ENCODE measurements at places on chromosomes 3 and 15.

DNA sequence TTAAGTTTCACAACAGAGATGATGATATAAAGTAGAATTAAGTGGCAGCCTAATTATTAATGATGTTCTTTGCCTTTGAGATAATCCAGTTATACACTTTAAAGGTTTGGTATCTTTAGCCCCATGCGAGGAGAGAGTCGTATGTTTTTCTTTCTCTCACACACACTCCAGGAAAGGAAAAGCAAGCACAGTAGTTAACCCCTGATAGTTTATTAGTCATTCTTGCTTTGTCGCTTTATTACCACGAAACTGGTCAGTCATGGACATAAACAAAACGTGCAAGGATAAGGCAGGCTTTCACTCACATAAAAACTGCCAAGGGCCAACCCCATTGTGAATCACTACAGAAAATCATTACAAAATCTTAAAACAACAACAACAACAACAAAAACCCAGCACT lies 866.9 kb downstream of the FHIT start:
- DNase-seq, result no peak

GRCh38 chr15:64767203-64767602 lies 8.2 kb downstream of the RBPMS2 start:
- no peak for DNase-seq

- DNase-seq, result no peak
These were observed 23.1 kb downstream of the IFT122 start for GRCh38 chr3:129463094-129463493.

DNA sequence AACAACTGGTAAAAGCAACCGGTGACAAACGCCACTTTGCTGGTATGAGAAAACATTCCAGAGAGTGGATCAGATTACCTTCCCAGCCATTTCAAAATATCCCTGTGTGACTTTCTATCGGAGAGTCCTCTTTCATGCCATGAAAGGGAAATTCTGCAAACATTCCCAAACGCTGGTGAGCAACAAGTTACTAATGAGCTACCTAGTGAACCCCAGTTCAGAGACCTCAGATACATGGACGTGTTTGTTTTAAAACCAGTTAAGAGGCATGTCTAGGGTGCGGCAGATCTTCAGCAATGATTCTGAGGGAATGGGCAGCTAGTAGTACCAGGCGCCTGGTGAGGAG lies 418.2 kb upstream of the NR2F2 start:
- DNase-seq, result no peak

GRCh38 chr3:59641169-59641899 lies 591.5 kb upstream of the CFAP20DC start:
- peak; percentile 67 for DNase-seq

DNA sequence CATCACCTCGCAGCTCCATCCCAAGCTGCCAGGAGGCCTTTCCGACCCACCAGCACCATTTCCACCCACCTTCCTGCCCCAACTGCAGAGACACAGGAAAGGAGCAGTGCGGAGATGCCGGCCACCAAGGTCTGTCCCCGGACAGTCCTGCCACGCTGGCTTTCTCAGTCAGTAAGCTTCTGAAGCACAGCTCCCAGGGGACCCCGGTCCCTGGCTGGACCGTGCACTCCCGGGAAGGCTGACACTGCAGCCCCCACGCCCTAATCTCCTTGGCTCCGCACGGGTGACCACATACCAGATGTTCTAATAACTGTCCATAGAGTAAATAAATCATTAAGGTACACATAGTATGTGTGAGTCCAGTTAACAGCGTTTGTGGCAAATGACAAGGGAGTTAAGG lies 73.5 kb downstream of the VGLL4 start:
- DNase-seq, result no peak

DNA sequence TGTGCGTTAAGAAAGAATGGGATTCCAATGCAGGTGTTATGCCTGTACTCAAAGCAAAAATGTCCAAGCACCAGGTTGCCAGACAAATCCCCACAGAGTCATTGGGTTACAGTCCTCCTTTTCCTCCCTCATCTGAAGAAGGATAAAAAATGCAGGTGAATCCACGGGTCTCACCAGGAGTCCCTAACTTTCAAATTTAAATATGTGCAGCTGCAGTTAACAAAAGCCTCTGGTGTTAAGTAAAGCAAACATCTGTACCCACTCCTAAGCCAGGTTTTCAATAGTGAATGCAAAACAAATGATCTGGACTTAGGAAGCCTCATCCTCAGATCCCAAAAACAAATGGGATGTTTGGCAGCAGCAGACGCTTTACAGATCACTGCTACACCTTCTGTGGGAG lies 70.4 kb upstream of the SETMAR start:
- DNase-seq, result no peak

DNA sequence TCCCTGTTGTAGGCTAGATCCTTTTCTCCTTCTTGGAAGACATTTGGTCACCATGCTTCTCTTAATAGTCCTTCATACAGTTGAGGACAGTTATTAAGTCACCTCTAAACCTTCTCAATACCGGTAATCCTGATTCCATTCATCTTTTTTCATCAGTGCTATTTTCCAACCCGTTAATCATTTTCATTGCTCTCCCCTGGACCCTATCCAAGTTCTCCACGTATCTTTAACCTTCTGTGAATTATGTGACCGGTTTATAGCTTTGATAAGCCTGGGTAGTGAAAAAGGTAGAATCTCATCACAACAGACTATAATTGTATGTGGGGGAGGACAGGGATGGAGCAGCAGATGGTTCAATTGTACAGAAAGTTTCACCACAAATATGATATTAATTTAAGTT lies 168.5 kb downstream of the MECOM start:
- no peak for DNase-seq

DNA sequence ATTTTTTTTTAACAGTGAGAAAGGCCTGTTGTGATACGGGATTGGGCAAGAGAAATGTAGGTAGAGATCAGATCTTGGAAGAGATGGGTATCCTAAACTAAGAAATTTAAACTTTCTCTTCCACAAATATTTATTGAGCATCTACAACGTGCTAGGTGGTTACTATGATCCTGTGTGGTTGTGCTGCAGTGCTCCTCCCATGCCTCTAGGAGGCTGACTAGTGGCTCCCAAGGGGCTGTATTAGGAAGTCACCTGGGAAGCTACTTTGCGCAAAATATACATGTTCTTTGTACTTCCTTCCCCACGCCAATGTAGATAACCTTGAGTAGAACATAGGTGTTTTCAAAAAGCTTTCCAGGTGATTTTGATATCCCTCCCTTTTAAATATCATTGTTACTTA lies 27.2 kb downstream of the USP3 start:
- no peak for DNase-seq

- no peak for DNase-seq
These were observed 147.8 kb downstream of the SLCO3A1 start for GRCh38 chr15:92001307-92001706.

DNA sequence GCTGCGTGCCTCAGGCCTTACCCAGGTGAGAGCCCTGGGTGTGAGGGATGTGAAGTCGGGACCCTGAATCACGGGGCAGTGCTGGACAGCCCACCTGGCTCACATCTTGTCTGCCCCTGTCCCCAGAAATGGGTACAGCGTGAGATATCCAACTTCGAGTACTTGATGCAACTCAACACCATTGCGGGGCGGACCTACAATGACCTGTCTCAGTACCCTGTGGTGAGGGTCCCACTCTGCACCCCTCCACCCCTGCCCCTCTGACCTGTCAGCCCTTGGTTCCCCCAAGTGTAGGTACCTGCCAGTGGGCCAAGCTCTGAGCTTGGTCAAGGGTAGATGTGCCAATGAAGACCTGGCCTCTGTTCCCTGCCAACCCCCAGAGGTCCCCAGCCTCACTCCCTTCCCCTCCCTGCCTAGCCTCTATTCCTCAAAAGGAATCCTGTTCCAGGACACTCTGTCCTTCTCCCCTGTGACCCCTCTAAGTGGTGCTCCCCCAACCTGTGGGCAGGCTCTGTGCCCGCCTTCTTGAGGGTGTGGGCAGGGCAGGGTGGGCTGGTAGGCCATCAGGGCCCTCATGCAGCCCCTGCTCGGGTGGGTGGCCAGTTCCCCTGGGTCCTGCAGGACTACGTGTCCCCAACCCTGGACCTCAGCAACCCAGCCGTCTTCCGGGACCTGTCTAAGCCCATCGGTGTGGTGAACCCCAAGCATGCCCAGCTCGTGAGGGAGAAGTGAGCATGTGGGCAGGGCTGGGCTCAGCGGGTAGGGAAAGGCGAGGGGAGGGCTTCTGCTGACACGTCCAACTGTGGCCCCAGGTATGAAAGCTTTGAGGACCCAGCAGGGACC lies 25.1 kb downstream of the NBEAL2 start:
- no peak for DNase-seq

DNA sequence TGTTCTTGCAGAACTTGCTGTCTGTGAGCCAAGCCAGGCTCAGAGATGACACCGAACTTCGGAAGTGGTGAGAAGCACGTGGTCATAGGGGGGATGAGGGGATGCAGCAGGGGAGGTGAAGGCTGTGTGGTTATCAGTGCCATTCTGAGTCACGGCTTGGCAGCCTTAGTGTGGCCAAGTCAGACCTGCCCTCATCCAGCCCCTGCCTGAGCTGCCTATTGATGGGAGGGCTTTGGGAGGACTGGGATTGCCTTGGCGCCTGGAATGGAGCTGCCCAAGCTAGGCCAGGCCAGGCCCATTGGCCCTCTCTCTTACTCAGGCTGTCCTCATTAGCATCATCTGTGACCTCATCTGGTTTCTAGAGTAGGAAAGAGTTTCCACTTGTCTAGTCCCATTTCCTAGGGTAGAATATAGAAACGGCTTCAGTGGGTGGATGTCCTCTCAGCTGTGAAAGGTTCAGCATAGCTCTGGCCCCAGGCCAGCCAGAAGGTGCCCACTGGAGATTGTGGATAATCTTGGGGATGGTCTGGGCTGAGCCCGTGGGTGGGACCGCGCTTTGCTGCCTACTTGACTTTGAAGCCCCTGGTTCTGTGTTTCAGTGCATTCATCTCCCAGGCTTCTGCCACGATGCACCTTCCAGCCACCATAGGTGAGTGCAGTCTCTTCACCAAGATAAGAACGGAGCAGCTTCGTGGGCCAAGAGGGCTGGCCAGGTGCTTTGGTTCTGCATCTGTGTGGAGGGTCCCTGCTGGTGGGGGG lies 7.2 kb downstream of the FAH start:
- no peak for DNase-seq

DNA sequence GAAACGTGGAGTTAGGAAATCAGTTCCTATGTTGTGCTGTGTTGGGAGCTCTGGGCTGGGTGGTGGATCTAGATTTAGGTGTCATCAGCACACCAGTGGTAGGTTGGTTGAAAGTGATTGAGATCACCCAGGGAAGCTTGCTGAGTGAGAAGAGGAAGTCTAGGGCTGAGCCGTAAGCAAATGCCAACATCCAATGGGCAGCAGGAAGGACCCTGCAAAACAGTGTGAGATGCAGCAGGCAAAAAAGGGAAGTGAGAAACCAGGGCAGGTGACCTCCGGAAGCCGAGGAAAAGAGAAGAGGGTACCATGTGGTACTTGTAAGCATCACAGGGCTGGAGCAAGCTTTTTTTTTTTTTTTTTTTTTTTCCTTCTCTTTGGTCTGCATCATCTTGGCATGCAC lies 15.9 kb upstream of the COPG1 start:
- no peak for DNase-seq

DNA sequence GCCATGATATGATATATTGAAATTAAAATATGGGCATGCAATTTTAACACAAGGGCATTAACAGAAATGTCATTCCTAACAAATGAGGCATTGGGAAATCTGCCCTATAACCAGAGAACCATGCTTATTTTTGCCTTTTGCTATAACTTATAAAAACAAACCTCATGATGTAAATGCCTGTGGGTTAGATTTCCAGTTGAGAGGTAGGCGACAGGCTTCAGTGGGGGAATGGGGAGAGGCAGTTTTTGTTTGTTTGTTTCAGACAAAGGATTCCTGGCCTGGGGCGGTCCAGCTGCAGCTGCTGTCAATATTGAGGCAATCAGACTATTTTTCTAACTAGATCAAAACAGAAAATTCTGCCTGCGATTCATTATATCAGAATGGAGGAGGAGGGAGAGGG lies 490.4 kb upstream of the CFAP20DC start:
- peak; percentile 18 for DNase-seq

GRCh38 chr3:125608419-125608818 lies 13.1 kb upstream of the OSBPL11 start:
- no peak for DNase-seq

- DNase-seq, result no peak
These were observed 24.4 kb upstream of the LEKR1 start for GRCh38 chr3:156801746-156802145.

DNA sequence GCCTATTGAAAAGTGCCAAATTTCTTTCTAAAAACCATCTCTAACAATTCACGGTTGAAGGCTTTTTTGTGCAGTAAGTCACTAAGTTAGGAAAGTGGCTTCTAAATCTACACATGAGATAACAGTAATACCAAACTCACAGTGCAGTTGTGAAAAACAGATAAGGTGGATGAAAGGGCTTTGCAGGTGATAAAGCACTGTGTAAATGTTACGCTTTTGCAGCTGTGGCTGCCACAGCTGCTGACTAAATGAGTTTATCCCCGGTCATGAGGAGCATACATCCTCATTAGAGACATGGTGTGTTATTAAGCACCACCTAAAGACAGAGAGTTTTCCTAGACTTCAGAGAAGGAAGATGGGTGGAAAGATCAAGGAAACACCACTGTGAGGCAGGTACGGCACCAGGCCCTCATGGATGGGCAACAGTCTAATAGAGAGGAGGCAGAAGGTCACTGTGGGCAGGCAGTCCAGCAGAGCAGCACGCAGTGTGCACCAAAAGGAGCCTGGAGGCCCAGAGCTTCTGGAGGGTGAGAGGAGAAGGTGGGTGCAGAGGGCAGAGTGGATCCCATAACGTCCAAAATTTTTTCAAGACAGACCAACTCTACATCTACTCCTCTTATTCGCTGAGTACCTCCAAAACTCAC lies 68.5 kb downstream of the FMN1 start:
- no peak for DNase-seq

- DNase-seq, result no peak
These were observed 210.6 kb upstream of the UBE3A start for GRCh38 chr15:25649390-25649789.

DNA sequence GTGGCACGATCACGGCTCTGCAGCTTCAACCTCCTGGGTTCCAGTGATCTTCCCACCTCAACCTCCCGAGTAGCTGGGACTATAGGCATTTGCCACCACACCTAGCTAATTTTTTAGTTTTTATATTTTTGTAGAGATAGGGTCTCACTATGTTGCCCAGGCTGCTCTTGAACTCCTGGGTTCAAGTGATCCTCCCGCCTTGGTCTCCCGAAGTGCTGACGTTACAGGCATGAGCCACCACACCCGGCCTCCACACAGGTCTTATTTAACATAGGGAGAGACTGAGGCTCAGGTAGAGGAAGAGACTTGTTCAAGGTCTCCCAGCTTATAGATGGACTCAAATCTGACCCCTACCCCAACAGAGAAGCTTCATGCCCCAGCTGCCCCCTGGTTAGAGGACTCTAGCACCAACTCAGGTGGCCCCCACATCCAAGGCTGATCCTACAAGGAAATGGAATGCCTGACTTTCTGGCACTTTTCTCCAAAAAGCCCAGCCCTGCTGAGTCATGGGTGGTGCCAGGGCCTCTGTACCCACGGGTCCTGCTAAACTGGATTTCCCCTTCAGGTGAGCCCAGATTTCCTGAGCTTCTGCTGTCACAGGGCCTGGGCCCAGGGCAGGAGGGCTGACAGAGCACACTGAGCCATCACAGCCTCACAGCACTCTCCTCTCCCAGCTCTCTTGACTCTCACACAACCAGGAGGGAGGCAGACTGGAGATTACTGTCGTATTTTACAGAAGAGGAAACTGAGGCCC lies 5.6 kb downstream of the TMEM40 start:
- DNase-seq, result no peak

- no peak for DNase-seq
These were observed 354.7 kb downstream of the MCTP2 start for GRCh38 chr15:94586099-94586498.

GRCh38 chr15:91100814-91101607 lies 954 bp downstream of the SV2B start:
- DNase-seq, result no peak

Measured in AG08395 (cell line).